Activated effector memory CD4-positive, alpha-beta T cell treated with Interleukin-2 at 50 U/mL for 16 hours (primary cell): ENCODE measurements at places on chromosomes 7 and 10.

- no peak for DNase-seq
Observed at GRCh38 chr10:73841526-73842285, 30.3 kb upstream of the NDST2 start.

GRCh38 chr7:70884440-70884764 lies 247.5 kb upstream of the GALNT17 start:
- DNase-seq = no peak

DNA sequence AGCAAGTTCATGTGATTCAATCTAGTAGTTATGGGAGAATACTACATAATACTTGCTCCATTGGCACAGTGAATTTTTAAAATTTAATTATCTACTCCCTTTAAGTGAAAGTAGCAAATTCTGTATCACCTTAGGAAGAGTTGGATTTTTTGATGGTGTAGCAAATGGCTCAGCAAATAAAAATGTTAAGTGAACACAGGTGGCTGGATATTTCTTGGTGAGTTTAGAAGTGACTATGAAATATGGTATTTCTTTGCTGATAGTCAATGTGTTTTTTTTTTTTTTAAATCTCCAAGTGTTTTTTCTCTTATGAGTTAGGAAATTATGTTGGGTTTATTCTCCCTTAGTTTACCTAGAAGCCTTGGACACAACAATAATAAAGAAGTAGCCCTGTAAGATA lies 67.8 kb downstream of the CREM start:
- DNase-seq = no peak

DNA sequence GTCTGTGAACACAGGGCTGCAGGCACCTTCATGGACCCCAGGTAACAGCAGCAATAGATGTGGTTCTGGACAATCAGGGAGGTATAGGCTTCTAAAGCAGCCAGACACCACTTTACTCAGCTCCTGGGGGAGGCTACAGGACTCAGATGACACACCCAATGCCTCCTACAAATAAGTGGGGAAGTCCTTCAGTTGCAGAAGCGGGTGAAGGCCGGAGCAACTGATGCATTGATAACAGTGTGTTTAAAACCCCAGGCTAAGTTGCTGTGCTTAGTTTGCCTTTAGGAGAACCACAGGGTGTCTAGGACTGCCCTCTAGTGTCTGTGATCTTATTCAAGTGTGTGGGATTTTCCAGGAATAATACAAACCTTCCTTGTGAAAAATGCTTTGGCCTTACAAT lies 5.9 kb upstream of the ITGA8 start:
- no peak for DNase-seq

DNA sequence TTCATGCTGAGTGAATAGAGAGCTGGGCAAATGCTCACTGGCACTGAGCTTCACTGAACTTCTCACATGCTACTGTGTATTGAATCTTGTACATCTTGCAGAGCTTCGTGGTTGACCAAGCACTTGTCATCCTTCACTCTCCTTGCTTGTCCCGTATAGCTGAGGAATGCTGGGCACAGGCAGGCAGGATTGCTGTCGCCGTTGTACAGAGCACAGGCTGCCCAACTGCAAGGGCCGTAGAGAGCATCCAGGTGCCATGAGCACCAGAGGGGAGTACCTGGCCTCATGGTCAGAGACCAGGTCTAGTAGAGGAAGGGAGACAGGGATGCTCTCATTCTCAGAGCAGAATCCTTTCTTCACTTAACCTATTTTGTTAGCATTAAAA lies 99.8 kb upstream of the RET start:
- no peak for DNase-seq

DNA sequence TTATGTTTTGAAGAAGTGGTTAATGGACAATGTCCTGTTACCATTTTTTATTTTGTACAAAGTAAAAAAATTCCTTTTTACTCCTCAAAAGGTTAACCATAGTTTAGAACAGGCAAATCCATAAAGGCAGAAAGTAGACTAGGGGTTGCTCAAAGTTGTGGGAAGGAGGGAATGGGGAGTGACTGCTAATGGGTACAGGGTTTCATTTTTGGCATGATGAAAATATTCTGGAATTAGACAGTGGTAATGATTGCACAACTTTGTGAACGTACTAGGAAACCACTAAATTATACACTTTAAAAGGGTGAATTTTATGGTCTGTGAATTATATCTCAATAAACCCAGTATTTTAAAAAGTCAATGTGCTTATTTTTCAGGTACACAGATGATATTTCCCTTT lies 35.4 kb upstream of the CDK14 start:
- no peak for DNase-seq

GRCh38 chr10:91901784-91902677 lies 7.3 kb downstream of the FGFBP3 start:
- DNase-seq = peak; percentile 9

DNA sequence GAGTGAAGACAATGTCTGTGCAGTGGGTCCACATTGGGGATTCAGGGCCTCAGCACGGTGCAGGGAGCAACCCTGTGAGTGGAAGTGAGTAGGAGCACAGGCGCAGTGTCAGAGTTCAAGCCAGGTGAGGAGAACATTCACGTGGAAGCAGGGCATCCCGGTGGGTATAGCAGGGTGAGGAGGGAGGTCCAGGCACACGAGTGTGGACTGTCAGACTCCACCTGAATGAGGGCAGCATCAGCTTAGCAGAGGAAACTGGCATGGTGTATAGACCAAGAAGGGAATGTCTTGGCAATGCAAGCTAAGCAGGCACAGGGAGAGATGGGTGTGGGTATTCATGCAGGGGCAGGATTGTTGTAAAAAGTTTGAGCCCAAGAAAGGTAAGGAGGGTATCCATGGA lies 15.3 kb upstream of the LRRC72 start:
- no peak for DNase-seq

- no peak for DNase-seq
Observed at GRCh38 chr10:52663161-52663560, 109.4 kb downstream of the MBL2 start.

GRCh38 chr10:124619195-124619594 lies 125.0 kb downstream of the FAM53B start:
- DNase-seq = no peak

GRCh38 chr7:124462249-124462648 lies 303.3 kb downstream of the GPR37 start:
- DNase-seq = no peak
